ENCODE measurements at places on chromosomes 11 and 22. TPM values are rescaled to one million over a fixed set of nuclear protein-coding genes. Genes with fewer than 3 reads are reported as not detected.

Gene SORL1
- 2.3 TPM for polyA plus RNA-seq

Gene ALDH3B1
- 26.9 TPM for polyA plus RNA-seq

DNA sequence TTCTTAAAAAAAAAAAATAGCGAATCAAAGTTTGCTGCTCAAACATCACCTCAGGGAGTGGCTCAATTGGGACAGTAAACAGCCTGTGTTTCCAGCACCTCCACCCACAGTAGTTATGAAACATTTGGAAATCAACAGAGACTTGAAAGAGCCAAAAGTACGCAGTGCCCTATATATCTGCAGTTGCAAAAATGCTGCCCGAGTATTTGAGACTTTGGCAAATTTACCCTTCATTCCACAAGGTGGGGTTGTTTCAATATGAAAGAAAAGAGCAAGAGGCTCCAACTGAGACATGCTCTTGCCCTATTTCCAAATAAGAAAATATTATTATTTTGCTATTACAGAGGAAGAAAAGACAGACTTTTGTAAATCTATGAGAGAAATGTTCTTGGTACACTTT lies 851.1 kb upstream of the RAG2 start:
- no peak for DNase-seq

Gene NEFH
- 19.5 TPM for polyA plus RNA-seq

DNA sequence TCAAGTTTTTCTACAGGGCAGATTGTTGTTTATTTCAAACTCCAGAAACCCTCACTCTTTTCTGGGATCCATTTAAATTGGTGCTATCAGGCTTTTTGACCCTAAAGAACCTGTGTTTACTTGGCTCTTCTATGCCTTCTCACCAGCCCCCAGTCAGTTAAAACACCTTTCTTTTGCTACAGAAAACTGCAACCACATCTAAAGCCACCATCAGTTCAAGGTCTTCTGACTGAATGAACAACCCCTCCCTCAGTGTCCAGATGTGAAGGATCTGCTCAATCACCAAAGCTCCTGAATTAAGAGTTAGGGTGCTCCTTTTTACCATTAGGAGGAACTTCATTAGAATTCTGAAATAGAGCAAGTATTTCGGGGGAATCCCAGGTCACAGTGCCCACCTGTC lies 7.0 kb upstream of the GLYATL1B start:
- DNase-seq: no peak

DNA sequence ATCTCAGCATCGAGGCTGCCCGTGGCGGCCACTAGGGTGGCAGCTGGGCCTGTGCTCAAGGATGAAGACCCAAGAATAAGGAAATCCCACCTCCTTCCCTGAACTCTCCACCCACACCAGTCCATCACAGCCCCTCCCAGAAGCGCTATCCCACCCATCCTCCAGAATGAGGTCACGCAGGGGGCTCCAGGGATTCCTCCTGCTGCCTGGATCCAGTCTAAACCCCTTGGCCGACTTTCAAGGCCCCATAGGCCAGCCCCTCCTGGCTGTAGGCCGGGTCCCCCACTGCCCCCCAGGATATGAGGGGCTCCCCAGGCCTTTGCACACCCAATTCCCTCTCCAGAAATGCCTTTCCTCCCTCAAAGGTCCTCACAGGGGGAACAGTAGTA lies 19.0 kb upstream of the SCGB1A1 start:
- no peak for DNase-seq

GRCh38 chr22:42651134-42651533 lies 1.9 kb upstream of the CYB5R3 start:
- DNase-seq: peak; percentile 22

GRCh38 chr22:26597480-26597879 lies 7.5 kb upstream of the TPST2 start:
- DNase-seq: no peak

DNA sequence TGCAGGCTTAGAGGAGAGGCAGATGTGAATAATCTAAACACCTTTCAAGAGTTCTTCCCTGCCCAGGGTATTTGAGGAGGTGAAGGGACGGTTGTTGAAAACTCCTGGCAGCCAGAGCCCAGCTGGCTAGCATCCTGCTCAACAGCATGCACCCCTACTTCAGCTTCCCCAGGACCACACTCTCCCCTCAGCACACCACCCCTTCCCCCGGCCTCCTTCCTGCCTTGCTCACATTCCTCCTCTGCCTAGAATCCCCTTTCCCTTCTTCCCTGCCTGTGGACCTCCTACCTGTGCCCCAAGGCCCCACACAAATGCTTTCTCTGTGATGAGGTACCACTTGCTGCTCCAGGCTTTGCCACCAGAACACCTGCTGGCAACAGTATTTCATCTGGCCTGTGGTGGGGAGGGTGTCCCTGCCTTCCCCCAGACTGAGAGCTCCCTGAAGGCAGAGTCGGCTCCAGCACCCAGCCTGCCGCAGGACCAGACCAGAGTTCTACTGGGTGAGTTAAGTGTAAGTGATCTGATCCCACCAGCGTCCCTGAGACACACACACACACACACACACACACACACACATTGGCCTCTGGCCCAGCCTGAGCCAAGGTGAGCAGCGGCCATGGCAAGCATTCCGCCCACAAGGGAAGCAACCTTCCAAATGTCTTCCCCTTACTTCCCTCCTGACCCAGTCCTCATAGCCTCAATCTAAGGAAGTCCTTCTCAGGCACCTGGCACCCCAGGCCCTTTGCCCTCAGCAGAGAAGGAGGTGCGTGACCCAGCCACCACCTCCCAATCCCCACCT lies 79.5 kb downstream of the PDE2A start:
- DNase-seq: no peak

Gene PLAAT5
- 0.64 TPM for polyA plus RNA-seq

GRCh38 chr11:127281534-127281933 lies 281.0 kb upstream of the KIRREL3 start:
- no peak for DNase-seq

DNA sequence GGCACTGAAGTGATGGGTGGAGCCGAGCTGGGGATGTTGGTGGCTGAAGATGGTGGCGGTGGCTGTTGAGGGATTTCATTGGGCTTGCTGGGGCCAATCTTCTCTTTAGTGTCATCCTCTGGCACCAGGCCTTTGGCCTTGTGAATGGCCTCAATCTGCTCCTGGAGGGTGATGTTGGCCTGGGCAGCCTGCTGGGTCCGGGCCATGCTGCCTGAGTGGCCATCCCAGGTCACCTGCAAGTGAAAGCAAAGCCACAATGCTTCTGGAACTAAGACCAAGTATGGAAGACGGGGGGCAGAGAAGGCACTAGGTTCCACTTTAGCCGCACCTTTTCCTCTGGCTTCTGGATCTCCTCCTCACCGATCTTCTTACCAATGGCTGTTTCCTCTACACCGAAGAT lies 12.1 kb upstream of the TBC1D10A start:
- DNase-seq: no peak

GRCh38 chr11:104254347-104254746 lies 90.4 kb upstream of the PDGFD start:
- DNase-seq: peak; percentile 11

DNA sequence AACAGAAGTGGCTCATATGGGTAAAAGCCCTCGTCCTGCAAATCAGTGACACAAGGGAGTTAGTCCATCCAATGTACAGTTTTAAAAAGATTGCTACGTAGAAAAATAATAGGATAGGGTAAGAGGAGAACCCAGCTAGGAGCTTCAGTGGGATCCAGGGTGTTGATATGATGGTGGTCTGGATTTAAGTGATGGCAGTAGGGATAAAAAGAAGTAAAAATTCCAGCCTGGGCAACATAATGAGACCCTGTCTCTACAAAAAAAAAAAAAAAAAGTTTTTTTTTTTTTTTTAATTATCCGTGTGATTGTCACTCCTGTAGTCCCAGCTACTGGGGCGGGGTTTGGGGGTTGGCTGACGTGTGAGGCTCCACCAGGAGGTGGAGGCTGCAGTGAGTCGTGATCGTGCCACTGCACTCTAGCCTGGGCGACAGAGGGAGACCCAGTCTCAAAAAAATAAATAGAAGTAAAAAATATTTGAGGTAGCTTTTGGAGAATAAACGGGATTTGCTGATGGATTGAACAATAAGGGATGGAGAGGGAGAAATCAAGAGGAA lies 7.0 kb upstream of the L3MBTL2 start:
- peak; percentile 45 for DNase-seq

Gene STARD10
- polyA plus RNA-seq: 668 TPM

- DNase-seq: no peak
Observed at GRCh38 chr11:86301742-86302091, 323 bp upstream of the HIKESHI start.

GRCh38 chr11:79430280-79430679 lies 10.6 kb downstream of the TENM4 start:
- no peak for DNase-seq

Gene PTPRCAP
- polyA plus RNA-seq: 8.0 TPM

- peak; percentile 72 for DNase-seq
Observed at GRCh38 chr11:113289431-113290187, 24.8 kb upstream of the TTC12 start.

DNA sequence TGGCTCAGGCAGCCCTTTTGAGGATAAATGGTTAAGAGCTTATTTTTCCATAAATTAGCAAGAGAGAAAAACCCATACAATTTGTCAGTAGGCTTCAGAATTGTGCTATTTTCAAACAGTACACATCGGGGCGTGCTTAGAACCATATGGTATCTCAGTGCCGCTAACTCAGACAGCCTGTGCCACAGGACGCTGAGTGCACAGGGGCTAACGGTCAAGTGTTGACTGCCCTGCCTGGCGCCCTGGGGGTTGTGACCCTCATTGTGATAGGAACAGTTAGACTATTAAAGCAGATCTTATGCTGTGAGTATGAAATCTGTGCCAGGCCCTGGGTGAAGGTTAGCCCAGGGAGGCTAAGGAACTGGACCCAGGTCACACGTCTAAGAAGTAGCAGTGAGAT lies 1519.7 kb downstream of the BRD1 start:
- DNase-seq: no peak

Gene TM7SF2
- polyA plus RNA-seq: 849 TPM

Gene NTM
- 11.5 TPM for polyA plus RNA-seq

DNA sequence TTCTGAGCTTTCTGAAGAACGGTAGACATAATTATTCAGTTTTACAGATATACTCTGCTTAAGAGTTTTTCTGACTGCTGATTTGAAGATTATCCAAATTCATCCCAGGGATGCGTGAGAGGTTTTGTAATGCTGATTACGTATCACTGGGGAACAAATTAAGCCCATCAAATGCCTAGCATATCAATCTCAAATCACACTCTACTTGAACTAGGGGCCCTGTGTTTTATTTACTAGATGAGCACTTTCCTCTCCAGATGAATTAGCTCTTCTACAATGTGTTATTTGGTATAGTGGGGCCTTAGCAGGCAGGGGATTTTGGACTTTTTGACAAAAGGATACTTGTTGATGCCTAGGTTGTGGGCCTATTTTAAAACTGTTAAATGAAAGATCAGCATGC lies 177.9 kb downstream of the JRKL start:
- no peak for DNase-seq

Gene OTOG
- polyA plus RNA-seq: not detected

GRCh38 chr22:44372611-44373010 lies 59.9 kb upstream of the SHISAL1 start:
- peak; percentile 4 for DNase-seq

Gene OR5A1
- polyA plus RNA-seq: not detected

Gene OR4C45
- polyA plus RNA-seq: not detected

DNA sequence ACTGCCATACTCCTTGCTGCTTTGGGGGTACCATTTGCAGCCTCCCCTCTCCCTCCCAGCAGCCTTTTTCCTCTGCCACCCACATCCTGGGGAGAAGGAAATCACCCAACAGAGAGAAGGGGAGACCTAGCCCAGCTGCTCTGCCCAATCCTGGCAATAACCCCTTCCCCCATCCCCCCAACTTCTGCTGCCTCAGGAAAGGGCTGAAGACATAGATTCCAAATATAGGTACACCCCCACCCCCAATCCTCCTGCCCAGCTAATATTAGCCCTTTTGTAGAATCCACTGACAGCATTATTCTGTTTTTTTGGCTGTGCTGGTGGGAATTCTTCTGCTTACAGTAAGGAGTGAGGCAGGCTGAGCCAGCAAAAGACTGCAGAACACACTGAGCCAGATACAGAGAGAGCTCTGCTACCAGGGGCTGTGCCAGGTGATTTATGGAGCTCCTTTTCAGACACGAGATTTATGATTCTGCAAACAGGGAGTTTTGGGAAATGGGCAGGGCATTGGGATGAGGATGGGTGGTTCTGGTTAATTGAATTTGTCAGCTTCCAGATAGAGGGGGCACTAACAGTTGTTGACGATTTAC lies 164.0 kb downstream of the TENM4 start:
- DNase-seq: no peak

Gene TMPRSS13
- 0.54 TPM for polyA plus RNA-seq

Gene IGSF22
- 0.97 TPM for polyA plus RNA-seq

GRCh38 chr11:123797114-123797513 lies 9.0 kb downstream of the OR6M1 start:
- DNase-seq: no peak

Gene OR8D1
- not detected for polyA plus RNA-seq

Gene SNRPD3
- 223 TPM for polyA plus RNA-seq

Gene MMP10
- polyA plus RNA-seq: not detected

GRCh38 chr11:61123775-61124571 lies 21.7 kb downstream of the CD5 start:
- no peak for DNase-seq

DNA sequence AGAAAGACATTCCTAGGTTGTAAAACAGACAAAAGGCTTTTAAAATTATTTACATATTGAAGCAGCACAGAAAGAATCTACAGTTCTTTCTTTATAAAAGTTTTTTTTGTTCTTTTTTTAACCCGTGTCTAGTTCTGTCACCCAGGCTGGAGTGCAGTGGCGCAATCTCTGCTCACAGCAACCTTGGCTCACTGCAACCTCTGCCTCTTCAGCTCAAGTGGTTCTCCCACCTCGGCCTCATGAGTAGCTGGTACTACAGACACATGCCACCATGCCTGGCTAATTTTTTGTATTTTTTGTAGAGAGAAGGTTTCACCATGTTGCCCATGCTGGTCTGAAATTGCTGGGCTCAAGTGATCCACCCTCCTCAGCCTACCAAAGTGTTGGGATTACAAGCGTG lies 3.8 kb upstream of the INCENP start:
- no peak for DNase-seq
